H4 (cell line): ENCODE measurements at places on chromosomes 1 and 21. TPM values are rescaled to one million over a fixed set of nuclear protein-coding genes. Genes with fewer than 3 reads are reported as not detected.

Gene PSRC1
- 24.5 and 39.4 TPM in 2 replicates for total RNA-seq

Gene GJA8
- not detected in 2 replicates for total RNA-seq

Gene CLEC20A
- not detected in 2 replicates for total RNA-seq

Gene HSPB7
- not detected in 2 replicates for total RNA-seq

Gene IGSF5
- 0.04 and 0.19 TPM in 2 replicates for total RNA-seq

Gene LEPROT
- 32.8 and 43.4 TPM in 2 replicates for total RNA-seq

Gene ANGPTL7
- total RNA-seq: not detected in 2 replicates

Gene FAM78B
- 0.31 and 0.72 TPM in 2 replicates for total RNA-seq

Gene PRELP
- not detected in 2 replicates for total RNA-seq

Gene ELAVL4
- total RNA-seq: 0.04 and 0.17 TPM in 2 replicates

Gene PRR9
- not detected in 2 replicates for total RNA-seq

Gene TMEM61
- 0.17 TPM in 1 of 2 replicates, not detected in the other for total RNA-seq

Gene MAEL
- total RNA-seq: not detected in 2 replicates

Gene FTCD
- total RNA-seq: 0.41 TPM in 1 of 2 replicates, not detected in the other

Gene DIRAS3
- 0.06 and 1.5 TPM in 2 replicates for total RNA-seq

Gene C4BPA
- 0.15 TPM in 1 of 2 replicates, not detected in the other for total RNA-seq

- peak; percentile 42 for DNase-seq
These were observed 31.3 kb downstream of the SMAP2 start for GRCh38 chr1:40404670-40405462.

- DNase-seq: no peak
These were observed 204.8 kb downstream of the SMYD3 start for GRCh38 chr1:246302251-246302625.

DNA sequence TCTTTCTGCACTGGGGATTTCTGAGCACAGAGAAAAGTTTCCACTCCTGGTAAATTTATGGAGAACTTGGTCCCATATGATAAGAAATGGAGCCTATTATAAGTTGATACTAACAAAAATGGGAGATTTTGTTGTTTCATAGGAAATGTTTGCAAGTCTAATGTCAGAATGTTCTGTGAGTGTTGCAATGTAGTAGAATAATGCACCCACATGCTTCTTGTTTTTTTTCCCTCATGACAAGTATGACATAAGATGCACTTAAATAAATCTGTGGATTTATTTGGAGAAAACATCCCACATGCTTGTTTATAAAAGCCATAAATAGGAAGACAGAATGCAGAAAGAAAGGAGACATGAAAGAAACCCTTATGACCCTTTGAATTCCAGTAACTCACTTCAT, 50.8 kb upstream of the KCNJ6 start:
- no peak for DNase-seq

- DNase-seq: no peak
These were observed 20.8 kb upstream of the MYSM1 start for GRCh38 chr1:58720680-58721079.

DNA sequence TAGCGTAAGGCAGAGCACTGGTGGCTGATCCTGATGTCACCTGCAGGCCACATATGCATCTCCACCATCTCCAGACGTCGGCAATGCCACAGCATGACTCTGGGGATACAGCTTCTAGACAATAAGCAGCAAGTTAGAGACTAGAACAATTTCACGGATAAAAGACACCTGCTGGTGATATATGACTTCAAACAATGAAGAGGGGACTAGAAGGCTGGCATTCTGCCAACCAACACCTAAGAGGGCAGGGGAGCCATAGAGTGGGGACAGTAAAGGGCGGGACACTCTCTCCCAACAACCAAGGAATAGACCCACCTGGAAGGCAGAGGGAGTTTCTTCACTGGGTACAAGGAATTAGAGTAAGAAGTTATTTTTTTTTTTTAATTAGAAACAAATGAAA, 126.7 kb downstream of the SIM2 start:
- no peak for DNase-seq

DNA sequence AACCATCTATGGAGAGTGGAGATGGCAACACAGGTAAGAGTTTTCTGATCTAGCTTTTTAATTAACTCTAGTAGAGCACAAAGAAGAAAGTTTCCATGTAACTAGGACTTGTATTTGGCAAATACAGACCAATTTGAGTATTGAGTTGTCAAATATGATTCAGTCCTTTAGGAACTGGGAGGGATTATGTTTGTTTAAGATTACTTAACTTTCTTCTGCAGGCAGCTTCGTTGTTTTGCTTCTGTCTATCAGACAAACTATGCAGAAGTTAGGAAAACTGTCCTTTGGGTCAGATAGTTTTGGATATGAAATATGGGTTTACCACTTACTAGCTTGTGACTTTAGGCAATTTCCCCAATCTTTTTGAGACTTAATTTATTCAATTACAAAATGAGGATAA, 111.8 kb downstream of the POU2F1 start:
- DNase-seq: no peak

DNA sequence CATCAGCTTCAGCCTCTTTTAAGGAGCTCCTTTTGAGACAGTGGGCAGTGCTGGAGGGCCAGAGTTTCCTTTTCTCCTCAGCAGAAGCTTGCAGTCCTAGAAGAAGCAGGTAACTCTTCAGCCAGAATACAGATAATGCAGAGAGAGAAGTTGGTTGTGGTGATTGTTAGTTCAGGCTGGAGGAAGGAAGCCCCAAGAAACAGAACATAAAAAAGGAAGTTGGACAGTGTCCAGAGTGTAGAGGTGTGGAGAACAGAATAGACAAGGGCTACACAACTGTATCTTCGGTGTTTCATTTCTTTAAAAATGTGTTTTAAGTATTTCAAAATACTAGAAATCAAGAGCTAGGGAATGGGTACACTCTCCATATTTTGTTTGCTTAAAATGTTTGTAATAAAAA, 6.4 kb upstream of the TACSTD2 start:
- no peak for DNase-seq

- no peak for DNase-seq
These were observed 1.7 kb upstream of the LAMB3 start for GRCh38 chr1:209653915-209654351.

DNA sequence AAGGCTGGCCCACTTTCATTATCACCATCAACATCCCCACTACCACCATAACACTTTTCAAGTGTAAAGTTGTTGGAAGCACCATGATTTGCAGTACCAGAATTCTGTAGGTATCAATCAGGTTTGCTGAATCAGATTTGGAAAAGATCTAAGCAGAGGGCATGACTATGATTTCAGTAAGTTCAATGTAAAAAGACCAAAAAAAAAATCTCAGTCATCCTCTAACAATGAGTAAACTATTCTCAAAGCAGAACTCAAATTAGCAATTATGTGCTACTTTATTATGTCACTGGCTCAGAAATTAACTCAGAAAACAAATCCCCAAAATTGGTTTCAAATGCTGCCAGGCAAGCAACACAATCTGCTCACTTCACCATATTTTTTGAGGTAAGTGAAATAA, 187.8 kb upstream of the HP1BP3 start:
- no peak for DNase-seq

DNA sequence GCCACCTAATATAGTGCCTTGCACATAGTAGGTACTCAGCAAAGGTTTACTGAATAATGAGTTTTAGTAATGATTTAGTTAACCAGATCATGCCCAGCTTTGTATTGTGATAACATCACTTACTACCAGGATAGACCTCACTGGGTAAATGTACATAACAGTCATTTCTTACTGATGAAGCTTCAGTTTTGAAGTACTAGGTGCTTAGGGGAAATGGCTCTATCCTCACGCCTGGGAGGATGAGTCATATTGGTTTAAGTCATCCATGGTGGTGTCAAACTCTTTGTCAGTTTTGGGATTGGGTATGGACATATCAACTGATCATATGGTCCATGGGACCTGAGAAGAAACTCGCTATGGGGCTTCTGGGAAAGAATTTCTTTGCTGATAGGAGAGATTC, 90.6 kb upstream of the USP24 start:
- DNase-seq: no peak

DNA sequence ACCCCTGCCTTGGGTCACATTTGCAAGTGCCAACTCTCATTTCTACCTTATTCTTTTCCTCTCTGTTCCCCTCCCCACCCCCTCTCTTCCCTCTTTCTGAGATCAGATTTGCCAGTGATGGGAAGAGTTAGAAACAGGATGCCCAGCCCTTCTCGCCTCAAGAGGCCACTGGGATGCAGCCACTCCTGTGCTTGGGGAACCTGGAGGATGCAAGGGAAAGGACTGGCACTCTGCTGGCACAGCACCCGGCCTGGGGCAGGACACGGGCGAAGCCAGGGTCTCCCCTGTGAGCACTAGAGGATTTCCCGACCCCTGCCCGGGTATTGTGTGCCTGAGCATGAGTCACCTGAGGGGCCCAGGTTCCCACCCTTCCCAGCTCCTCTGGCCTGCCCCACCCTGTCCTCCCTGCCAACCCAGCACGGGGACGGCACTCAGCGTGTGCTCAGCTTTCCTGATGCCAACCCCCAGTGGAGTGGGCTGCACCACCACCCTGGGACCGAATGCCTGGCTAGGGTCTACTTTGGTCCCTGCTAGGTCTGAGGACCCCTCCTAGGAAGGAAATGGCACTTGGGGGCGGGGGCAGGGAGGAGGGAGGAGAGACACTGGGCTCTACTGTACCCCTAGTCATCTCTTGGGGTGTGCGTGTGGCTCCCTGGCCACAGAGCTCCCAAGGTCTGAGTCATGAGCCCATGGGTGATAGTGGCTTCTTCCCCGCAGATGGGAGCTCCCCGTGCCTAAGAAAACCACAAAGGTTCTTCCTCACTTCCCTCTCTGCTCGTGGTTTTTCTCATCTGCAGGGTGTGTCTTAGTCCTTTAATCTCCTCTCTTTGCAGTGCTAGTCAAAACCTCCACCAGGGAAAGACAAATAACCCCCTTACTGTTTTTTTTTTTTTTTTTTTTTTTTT, 12.4 kb downstream of the LMNA start:
- DNase-seq: peak; percentile 87

GRCh38 chr21:29196670-29197191, 66.3 kb downstream of the MAP3K7CL start:
- no peak for DNase-seq

GRCh38 chr1:77509898-77510297, 172.6 kb downstream of the ZZZ3 start:
- DNase-seq: no peak

- DNase-seq: no peak
These were observed 16.4 kb downstream of the GPR137B start for GRCh38 chr1:236158719-236159118.

GRCh38 chr1:179586107-179586823, 5.4 kb upstream of the TDRD5 start:
- DNase-seq: peak; percentile 26

DNA sequence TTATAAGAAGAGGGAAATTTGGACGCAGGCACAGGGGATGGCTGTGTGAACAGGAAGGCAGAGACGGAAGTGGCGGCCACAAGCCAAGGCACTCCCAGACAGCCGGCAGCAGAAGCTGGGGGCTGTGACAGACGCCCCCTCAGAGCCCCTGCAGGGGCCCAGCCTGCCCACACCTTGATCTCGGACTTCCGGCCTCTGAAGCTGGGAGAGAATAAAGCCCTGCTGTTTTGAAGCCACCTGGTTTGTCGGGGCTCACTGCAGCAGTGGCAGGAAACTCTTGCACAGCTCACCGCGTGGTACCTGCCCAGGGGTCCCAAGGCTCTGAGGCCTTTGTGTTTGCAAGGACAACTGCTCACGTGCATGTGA, 13.7 kb downstream of the MEGF6 start:
- DNase-seq: no peak

DNA sequence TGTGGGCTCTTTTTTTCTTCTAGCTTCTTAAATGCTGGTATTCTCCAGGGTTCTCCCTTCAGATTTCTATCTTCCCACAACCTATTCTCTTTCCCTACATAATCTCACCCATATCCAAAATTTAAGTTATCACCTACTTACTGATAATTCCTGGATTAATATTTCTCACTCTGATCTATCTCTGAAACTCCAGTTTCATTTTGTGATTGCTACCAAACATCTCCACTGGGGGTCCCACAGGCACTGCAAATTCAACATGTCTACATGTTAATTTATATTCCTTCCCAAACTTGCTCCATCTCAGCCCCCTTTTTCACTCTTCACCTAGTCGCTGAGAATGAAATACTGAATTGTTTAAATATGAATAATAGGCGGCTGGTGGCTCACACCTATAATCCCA, 9.9 kb upstream of the C1orf141 start:
- no peak for DNase-seq

GRCh38 chr1:97004054-97004453, 282.5 kb downstream of the PTBP2 start:
- DNase-seq: no peak

GRCh38 chr21:45403825-45404729, 888 bp upstream of the COL18A1 start:
- no peak for DNase-seq

DNA sequence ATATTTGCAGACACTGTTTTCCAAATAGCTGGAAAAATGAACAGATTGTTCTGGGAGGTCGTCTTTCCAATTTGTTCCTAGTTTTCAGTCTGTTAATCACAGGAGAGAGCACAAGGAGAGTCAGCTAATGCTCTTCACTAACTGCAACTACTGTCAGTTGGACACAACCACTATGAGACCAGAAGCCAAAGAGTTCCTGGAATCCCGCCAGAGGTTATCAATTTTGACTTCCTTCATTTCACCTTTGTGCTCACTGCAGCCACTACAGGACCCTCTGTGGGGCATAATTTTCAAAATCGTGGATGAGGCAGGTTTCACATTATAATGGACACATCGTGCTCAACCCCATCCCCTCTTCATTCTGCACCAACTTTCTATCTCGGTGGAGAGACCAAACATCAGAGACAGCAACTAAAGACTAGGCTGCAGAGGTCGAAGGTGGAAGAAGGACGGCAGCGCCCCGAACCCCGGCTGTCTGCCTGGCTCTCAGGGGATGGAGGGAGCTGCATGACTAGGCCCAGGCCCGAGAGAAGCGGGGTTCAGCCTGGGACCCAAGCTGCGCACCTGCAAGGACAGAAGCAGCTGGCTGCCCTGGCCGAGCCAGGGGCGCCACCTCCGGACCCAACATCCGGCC, 602 bp downstream of the KIAA0319L start:
- no peak for DNase-seq

GRCh38 chr1:182565537-182565936, 23.5 kb downstream of the RNASEL start:
- no peak for DNase-seq

- no peak for DNase-seq
These were observed 49.9 kb upstream of the TNFSF18 start for GRCh38 chr1:173100476-173101107.

GRCh38 chr1:2504949-2505272, 21.5 kb downstream of the PANK4 start:
- DNase-seq: no peak

GRCh38 chr1:225063722-225064121, 134.2 kb downstream of the DNAH14 start:
- DNase-seq: no peak

GRCh38 chr1:169872906-169873305, 20.8 kb downstream of the SCYL3 start:
- DNase-seq: no peak

DNA sequence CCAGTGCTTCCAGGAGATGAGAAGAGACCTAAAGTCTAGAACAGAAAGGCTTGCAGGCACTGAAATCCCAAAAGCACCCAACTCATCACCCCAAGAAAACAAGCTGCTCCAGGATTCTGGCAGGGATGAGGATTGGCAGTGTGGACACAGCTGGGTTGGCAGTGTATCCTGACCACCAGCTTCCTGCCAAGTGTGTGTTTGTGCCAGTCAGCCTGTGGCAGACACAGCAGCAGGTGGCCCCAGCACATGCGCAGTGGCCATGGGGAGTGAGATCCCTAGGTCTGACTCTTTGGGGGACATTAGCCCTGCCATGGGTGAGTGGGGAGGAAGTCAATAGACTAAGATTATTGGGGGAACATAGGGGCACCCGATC, 8.7 kb upstream of the SNAPIN start:
- no peak for DNase-seq

GRCh38 chr1:119783354-119784185, 14.9 kb upstream of the HMGCS2 start:
- DNase-seq: peak; percentile 37
